Esophagus squamous epithelium (tissue), 5 donors: ENCODE measurements at places on chromosomes 1 and 21.

GRCh38 chr1:30052178-30052577 is 671.2 kb downstream of the MATN1 start:
- no peak for DNase-seq

- DNase-seq = no peak
Observed at GRCh38 chr1:30728832-30729638, 5.7 kb upstream of the MATN1 start.

DNA sequence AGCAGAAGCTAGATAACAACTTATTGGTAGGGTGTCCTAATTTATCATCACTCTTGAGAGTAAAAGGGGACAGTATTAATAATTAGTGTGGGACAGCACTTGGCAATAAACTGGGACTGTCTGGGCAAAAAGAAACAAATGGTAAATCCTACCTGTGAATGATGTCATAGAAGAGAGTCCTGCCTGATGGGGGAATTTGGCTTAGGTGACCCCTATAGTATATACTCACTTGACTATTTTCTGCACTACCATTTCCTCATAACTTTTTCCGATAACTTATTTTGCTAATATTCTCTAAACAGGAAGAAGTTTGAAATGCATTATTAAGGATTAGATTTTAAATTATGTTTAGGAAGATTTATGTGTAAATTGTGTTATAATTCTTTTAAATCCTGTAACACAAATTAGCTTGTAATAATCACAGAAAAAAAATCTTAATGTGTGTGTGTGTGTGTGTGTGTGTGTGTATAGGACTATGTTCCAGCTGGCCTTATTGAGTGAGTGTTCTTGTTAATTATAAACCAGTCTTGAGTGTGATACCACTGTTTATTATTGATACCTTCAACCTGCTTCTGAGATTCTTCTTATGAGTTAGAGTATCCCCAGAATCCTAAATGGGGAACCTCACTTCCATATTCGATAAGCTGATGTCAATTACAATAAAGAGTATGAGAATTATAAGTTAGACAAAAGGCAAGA is 144.2 kb upstream of the C1orf105 start:
- no peak for DNase-seq

GRCh38 chr1:16117936-16118335 is 37.9 kb downstream of the EPHA2 start:
- no peak for DNase-seq

DNA sequence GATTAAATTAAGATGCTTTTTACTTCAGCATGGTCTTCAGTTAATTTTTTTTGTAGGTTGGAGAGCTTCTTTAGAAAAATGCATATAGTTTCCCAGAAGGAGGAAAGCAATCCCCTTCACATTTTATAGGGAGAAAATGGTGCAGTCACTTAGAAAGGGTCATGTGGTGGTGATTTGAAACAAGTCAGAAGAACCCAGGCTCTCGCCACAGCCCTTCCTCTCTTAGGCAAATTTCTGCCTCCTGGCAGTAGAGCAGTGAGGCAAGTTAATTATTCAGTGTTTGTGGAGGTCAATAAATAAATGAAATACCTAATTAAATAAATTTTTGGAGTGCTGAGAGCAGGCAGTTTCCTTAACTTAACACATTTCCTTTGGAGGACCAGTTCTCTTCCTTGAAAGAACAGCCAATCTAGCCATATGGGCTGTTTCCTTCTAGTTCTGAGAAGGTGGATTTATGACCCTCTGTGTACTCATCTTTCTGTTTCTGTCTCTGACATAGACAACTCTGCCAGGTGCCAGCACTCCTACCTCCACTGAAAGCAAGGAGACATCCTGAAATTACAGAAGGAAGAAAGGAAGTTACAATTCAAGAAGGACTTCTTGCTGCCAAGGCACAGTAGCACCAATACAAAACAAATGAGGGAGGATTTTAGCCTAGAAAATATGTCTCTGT is 19.0 kb upstream of the POGZ start:
- no peak for DNase-seq

DNA sequence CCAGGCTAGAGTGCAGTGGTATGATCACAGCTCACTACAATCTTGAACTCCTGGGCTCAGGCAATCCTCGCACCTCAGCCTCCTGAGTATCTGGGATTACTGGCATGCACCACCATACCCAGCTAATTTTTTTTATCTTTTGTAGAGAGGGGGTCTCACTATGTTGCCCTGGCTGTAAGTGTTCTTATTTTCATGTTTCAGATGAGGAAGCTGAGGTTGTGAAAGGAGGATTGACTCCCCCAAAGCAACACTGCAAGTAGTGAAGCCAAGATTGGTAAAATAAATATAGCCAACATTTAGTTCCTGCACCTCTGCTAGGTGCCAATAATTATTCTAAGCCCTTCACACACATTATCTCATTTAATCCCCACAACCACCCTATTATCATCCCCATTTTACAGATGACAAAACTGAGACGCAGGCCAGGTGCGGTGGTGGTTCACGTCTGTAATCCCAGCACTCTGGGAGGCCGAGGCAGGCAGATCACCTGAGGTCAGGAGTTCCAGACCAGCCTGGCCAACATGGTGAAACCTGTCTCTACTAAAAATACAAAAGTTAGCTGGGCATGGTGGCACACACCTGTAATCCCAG is 2.1 kb downstream of the PMVK start:
- DNase-seq = no peak

DNA sequence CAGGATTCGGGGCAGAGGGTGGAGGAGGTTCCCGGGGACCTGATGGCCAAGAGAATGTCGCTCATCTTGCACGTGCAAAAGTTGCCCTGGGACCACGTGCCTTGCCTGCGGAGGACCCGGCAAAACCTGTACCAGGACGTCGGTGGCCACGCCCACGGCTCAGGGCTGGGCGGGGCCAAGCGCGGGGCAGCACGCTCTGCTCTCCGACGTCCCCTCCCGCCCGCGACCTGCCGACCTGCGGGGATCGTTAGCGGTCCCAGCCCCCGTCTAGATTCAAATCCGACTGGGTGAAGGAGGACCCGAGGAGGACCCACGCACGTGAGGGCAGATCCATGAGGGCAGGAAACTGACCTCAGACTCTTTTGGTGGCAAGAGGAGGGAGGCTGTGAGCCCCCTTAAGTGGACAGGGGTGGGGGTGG is at the start of gene C1orf167:
TSS of gene C1orf167 (plus strand) at position 206 of the 419 bp plus-strand sequence. CDS start 2,208 bp downstream, outside the sequence.
- no peak for DNase-seq

DNA sequence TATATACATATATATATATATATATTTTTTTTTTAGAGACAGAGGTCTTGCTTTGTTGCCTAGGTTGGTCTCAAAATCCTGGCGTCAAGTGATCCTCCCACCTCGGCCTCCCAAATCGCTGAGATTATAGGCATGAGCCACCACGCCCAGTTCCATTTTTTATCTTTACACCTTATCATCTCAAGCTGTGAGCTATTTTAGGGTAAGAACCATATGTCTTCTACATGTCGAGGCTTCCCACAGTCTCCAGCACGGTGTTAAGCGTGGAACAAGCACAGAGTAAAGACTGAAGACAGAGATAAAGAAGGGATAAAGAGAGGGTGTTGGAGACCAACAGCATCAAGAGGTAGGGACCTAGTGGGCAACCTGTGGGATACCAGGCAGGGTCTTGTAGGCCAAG is 14.2 kb downstream of the ARHGEF2 start:
- no peak for DNase-seq

GRCh38 chr1:197526736-197527371 is 248.4 kb downstream of the DENND1B start:
- DNase-seq = no peak

- no peak for DNase-seq
Observed at GRCh38 chr21:22468893-22469292, 1470.7 kb downstream of the NCAM2 start.

GRCh38 chr1:236751935-236752334 is 43.2 kb upstream of the MTR start:
- DNase-seq = no peak

DNA sequence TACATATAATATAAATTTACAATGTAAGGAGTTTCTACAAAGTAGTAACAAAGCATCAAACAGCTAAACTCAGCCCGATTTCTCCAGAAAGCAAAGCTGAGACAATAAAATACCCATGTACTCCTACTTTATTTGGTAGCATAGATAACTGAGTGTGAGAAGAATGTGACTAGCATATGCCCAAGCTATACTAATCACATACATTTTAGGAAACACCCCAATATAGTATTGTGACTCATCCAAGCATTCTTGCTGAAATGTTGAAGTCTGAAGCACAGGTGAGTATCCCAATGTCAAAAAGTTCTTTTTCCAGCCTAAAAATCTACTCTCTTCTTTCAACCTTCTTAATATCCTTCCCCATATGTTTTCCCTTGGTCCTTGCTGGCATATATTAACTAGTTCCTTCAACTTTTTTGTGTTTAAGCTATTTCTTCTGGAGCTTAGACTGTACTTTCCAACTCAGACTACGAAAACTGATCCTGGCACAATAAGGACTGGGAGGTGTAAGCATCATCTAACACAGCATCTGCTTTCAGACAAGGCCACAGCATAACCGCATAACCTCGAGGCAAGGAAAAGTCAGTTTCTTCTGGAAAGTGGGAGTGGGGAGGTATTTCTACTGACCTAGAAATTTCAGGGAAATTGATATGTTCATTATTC is 163.0 kb upstream of the RNPC3 start:
- DNase-seq = no peak

DNA sequence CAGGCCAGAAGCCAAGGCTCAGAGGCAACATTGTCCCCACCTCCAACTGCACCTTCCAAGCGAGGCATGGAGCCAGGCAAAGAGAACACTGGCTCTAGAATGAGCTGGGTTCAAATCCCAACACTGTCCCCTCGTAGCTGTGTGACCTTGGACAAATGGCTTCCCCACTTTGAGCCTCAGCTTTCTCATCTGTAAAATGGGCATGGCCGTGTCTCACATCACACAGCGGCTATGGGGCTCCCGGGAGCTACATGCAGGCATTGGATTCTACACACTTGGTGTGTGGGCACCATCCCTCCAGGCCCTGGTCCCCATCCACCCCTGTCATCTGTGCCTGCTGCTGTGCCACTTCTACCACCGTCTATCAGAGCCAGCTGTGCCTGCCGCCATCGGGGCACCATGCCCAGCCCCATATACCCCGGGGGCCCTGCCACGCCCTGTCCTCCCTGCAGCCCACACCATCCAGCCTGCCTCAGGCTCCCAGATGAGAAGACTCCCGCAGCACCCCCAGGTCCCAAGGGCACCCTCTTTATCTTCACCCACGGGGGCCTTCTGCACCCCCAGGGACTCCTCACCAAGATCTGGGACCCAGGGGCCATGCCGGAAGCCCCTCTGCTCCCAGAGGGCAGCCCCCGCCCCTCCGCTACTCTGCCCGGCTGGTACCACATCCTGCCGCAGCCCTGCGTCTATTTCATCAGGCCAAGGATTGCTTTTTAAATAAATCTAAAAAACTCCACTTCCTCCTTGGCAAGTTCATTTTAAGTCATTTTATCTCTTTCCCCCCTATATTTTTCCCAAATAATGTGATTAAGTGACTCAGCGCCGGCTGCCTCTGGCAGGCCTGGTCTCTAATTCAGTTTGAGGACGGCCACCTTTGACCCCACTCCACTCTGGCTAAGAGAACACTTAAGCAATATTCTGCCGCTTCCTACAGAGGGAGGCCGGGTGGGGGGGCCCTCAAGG is 107.8 kb upstream of the TARDBP start:
- DNase-seq = no peak

- DNase-seq = no peak
Observed at GRCh38 chr1:26710811-26711210, 15.0 kb downstream of the ARID1A start.

DNA sequence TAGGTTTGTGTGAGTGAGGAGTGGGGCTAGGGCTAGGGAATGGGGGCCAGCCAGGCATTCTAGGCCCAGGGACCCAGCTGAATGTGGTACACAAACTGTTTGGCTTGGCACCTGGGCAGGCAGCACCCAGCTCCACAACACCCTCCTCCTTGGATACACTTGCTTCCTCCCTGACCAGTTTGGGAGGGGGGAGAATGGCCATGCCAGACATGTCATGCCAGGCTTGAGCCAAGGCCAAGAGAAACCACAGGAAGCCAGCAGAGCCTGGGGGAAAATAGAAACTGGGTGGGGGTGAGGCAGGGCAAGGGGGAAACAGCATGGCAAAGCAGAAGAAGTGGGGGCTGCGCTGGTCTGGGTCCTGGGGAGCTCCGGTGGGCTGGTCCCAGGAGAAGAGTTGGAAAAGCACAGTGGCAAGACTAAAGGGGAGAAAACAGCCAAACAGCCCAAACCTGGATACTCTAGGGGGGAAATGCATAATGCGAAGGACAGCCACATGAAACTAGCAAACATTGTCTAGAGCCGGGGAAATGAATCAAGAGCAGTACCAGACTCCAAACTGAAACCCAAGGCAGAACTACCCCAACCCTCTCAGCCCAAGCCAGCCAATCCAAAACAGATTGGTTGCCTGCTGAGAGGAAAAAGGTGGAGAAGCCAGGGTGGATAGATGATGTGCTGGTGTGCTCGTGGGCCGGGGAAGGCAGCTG is 47.9 kb downstream of the LGR6 start:
- no peak for DNase-seq

GRCh38 chr1:16385659-16386453 is 18.8 kb downstream of the SZRD1 start:
- DNase-seq = no peak

- DNase-seq = no peak
Observed at GRCh38 chr1:176885751-176886150, 278.8 kb downstream of the ASTN1 start.

- DNase-seq = no peak
Observed at GRCh38 chr1:56074007-56074651, 505.2 kb downstream of the PLPP3 start.

DNA sequence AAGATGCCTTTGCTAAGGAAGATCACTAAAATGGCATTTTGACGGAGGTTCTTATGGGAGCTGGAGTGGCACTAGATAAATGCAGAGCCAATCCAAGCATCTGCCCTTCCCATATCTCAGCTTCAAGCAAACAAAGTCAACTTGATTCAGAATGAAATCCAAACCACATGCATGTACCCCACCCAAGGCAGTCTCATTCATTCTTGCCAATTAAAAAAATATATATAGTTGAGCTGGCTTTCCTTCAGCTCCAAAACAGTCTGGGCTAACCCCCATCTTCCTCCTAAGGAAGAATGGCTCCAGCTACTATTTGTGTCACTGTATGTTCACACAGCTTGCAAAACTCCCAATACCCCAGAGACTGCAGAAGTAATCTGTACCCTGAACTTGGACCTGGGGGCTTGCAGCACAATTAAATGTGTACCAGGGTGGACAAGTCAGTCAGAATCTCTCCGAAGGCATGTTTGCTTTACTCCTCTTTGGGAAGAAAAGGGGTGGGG is 35.4 kb downstream of the GPR3 start:
- no peak for DNase-seq

DNA sequence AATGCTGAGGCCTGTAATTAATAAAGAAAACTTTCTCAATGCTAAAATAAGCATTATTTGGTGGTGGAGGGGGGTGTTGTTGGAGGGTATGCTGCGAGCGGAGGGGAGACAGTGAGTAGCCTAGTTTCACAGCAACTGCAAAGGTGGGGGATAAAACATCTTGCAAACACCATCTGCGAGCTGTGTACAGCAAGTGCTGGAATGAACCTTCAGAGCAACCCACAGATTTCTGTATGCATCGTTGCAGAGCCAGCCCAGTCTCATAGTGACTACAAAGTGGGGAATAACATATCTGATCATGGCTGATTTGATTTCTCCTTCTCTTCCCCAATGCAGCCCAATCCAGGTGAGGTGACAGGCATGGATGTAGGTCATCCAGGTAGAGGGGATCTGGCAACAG is 80.7 kb upstream of the COG2 start:
- no peak for DNase-seq
